Stimulated activated CD4-positive, alpha-beta T cell treated with anti-CD3 and anti-CD28 coated beads, Interleukin-15, amount 100 ng/mL, for 48 hours (primary cell): ENCODE measurements at places on chromosomes 1 and 21.

DNA sequence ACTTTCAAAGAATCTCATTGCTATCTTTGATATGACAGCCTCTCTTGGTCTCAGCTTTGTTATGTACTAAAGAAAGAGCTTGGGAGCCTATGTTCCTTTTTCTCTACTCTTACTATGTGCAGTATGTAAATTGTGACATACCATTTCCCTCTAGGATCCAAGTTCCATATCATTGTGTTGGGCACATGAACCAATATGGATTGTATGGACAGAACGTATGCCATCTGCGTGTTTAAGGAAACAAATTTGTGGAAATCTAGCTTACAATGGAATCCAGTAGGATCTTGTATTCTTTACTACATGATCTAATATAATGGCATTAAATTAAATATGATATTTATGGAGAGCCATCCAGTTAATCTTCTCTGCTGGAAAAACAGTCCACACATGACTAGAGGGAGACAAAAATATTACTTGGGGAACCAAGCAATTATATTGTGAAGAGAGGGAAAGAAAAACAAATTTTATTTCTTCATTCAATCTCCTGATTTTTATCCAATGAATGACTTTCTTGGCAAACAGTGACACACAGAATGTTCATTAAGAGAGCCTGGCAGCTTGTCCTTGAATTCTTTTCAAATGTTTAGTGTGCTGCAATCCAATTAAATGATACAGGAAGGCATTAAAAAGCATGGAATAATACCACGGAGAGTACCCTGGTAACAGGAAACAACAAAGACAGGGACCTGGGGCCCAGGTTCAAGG lies 106.5 kb upstream of the DAB1 start:
- DNase-seq: no peak

DNA sequence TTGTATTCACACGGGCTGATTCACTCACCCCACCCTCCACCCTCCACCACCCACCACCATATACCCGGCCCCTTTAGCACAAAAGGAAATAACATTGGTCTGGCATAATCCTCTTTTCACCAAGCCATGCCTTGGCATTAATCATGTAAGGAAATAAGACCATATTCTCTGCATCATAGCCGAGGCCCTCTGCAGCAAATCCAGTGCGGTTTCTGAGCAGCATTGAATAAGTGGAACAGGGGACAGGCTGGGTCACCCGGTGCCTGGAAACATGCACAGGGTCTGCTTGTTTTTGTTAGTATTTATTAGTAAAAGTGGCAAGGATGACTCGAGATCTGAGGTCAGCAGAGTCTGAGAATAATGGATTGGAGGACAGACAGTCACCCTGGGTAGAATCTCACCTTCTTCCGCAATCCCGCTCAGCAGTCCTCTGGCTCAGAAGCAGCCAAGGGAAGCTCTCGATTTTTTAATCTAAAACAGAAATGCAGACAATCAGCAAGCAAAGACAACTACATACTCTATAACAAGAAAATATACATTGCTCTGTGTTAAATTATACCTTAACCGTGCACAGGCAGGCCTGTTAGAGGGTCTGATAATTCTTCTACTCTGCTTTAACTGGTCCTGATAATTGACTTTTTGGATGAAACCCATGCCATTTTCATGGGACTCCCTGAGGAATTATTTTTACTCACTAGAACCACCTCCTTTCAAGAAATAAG lies 52.4 kb upstream of the CDC42BPA start:
- no peak for DNase-seq

- no peak for DNase-seq
Measured at GRCh38 chr1:172399756-172400721, 20.4 kb upstream of the C1orf105 start.

DNA sequence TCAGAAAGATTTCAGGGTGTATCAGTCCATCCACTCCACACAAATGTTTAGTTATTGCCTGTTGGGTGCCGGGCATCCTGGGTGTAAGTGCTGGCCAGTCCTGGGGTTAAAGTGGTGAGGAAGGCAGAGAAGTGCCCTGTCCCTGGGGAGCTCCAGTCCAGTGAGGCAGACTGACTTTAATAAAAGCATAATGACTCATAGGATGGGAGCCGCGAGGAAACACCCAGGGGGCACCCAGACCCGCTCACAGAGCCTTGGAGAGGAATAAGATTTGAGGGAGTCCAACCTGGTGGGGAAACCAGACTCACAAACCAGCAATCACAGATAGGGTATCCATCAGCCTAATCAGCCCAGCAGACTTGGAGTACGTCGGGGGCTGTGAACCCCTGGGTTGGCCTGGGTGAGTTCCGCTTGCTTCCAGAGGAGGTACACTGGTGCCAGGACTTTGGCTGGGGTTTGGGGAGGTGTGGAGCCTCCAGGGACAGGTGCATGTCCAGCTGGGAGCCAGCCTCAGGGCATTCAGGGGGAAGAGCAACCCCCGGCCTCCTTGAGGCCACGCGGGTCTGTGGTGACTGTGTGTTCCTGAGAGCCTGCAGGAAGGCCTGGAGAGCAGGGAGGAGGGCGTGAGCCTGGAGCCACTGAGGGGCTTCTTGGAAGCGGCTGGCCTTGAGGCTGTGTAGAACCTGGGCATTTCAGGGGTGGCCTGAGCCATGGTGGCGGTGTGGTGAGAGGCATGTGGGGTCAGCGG lies 3.7 kb downstream of the PEAR1 start:
- no peak for DNase-seq

DNA sequence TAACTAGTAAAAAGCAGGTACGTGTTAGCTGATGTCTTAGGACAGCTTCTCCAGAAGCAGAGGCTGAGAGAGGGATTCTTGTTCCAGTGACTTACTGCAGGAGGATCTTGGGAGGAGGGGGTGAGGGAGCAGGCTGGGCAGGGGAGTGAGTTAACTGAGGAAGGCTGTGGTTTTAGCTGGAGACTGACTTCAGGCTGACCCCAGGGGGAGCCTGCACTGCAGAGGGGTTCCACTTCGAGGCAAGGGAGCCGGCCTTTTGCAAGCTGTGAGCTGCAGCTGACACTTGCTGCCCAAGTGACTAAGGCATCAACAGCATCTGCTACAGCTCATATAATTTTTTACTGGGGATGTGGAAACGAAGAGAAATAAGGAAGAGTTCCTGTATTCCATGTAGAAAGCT lies 50.4 kb upstream of the SOD1 start:
- no peak for DNase-seq

- no peak for DNase-seq
Measured at GRCh38 chr1:168304865-168305264, 24.2 kb downstream of the TBX19 start.

DNA sequence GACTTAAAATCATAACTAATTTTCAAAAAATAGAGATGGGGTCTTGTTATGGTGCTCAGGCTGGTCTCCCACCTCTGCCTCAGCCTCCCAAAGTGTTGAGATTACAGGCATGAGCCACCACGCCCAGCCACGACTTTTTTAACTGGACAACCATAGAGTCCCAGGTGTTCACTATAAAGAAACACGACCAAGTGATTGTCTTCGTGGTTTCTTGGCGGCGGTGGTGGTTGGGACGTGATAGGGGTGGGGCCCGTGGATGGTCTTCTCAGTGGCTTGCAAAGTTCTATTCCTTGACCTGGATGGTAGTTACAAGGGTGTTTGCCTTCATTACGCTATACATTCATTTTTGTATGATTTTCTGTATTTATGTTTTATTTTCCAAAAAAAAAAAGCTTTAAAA lies 34.6 kb upstream of the COX20 start:
- no peak for DNase-seq

GRCh38 chr1:57327336-57327735 lies 96.5 kb downstream of the DAB1 start:
- no peak for DNase-seq

- DNase-seq: no peak
Measured at GRCh38 chr1:58966917-58967740, 183.3 kb upstream of the JUN start.
